ENCODE measurements at places on chromosomes 2 and 18.
A peak's percentile ranks its signal among the peaks of the same experiment; 100 is the strongest.

DNA sequence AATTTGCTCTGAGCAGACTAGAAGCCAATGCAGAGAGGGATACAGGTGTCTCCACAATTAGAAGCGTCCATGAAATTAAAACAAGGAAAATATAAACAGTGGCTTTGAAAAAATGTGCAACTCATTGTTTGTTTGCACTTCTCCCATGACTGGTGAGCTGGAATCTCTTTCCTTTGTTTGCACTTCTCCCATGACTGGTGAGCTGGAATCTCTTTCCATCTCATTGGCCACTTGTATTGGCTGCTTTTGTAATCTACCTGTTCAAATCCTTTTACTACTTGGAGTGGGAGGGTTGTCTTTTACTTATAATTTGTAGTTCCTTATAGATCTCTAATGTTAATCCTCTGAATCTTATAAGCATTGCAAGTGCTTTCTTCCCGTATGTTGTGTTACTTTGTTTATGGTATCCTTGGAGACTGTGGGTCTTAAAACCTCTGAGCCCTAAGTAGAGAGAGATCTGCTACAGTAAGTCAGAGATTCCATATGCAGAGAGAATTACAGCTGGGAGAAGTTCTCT lies 94.1 kb downstream of the RTN4 start:
- DNase-seq = no peak

DNA sequence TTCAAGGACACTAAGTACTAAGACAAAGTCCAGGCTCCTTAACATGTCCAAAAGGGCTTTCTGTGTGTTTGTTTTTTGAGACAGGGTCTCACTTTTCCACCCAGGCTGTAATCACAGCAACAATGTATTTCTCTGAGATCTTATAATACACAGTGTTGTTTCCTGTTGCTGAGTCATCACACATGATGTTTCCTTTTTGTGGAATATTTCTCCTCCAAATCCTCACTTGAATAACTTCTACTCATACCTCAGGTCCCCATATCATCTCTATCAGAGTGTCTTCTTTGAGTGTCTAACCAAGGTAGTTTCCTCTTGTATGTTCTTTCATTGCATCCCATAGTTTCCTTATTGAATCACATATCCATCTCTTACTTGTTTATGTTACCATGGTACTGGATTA lies 632.0 kb upstream of the PIK3C3 start:
- no peak for DNase-seq

GRCh38 chr2:134244086-134244485 lies 9.8 kb upstream of the MGAT5 start:
- no peak for DNase-seq

DNA sequence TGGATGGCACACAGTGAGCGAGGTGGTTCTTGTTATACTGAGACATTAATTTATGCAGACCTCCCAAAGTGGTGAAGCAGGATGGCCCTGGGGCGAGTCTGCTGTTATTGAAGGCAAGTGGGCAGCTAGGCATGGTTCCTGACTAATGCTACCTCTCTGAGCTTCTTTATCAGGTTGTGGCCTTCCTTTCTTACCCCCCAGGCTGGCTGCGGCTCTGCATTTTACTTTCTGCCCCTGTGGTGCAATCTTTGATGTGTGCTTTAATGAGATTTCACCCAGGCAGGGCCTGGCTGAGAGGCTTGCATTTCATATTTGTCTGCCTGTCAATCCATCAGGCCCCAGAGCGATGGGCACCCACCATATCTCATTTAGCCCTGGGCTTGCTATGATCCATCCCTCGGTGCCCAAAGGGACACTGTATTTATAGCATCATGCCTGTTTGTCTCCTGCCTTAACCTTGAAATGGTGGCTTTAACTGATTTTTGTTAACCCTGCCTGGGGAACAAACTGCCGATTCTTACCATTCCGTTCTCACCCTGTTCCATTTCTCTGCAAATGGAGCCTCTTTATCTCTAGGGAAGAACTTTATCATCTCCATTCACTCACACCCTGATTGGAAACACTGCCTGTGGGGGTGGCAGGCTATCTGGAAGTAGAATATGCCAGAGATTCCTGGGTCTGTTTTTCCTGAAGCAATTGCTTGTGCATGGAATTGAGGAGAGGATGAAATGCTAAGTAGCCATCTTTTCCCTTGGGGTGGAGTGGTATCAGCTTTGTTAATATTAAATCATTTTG lies 316.2 kb upstream of the THSD7B start:
- DNase-seq = no peak

- no peak for DNase-seq
Observed at GRCh38 chr2:52934920-52935640, 832.5 kb upstream of the CHAC2 start.

DNA sequence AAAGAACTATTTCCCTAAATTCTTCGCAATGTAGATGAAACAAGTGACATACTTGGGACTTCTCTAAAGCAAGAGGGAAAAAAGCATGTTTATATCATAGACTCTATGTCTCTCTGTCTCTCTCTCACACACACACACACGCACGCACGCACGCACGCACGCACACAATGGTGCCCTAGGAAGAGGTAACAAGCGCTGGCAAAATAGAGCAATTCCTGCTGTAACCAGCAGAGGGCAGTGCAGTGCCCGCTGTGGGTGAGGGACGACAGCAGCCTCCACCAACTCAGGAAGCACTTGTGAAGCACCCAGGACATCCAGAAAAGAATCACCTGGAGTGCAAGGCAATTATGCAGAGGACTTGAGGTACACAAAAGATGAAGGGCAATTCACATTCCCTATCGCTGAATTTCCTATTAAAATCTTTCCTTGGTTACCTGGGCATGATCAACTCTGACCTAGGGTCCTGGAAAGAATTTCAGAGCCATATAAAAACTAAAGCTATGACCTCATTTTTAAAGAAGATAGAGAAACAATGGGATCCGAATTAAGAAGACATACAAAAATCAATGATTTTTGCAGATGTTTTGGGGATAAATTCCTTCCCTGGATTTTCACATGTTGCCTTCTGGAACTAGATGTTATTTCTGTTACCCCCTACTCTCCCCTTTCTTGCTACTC lies 166.4 kb downstream of the PDE11A start:
- DNase-seq = peak; percentile 20

DNA sequence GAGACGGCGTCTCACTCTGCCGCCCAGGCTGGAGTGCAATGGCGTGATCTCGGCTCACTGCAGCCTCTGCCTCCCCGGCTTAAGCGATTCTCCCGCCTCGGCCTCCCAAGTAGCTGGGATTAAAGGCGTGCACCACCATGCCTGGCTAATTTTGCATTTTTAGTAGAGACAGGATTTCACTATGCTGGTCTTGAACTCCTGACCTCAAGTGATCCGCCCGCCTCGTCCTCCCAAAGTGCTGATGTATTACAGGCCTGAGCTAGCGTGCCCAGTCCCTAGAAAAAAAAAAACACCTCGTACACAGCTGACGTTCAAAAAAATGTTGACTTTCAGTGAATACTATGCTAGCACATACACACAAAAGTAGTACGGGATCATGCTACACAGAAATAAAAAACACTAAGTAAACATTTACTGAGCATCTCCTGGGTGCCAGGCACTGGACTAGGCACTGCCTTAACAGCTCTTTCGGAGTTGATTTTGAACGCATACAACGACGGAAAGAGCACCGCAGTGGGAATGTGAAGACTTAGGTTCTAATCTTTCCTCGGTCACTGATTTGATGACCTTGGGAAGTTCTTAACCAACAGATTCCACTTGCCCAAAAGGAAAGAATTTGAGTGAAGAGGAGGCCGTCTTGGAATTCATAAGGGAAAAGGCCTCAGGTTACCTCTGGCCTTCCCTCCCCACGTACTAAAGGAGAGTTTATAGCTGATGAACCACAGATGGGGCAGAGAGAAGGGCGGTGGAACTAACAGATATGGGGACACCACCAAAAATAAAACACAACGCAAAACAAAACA lies 1.1 kb downstream of the DNAJC27 start:
- DNase-seq = no peak

DNA sequence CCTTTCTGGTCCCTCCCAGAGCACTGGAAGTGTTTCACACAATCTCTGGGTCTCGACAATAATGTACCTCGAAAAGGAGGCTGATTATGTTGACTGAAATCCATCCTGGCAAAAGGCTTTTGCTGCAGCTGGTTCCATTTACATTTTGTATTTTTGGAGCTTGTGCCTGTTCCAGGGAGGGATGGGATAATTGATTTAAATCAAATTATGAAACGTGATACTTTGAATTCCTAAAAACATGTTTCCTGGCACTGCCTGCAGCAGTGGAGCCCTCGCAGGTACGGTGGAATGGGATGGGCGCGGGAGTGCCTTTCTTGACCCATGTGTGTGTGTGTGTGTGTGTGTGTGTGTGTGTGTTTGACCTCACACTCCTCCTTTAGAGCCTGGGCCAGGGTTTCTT lies 455.5 kb upstream of the MEIS1 start:
- DNase-seq = no peak

GRCh38 chr2:144470334-144470733 lies 49.6 kb downstream of the ZEB2 start:
- no peak for DNase-seq

GRCh38 chr2:65016789-65017188 lies 27.6 kb downstream of the SLC1A4 start:
- DNase-seq = no peak

DNA sequence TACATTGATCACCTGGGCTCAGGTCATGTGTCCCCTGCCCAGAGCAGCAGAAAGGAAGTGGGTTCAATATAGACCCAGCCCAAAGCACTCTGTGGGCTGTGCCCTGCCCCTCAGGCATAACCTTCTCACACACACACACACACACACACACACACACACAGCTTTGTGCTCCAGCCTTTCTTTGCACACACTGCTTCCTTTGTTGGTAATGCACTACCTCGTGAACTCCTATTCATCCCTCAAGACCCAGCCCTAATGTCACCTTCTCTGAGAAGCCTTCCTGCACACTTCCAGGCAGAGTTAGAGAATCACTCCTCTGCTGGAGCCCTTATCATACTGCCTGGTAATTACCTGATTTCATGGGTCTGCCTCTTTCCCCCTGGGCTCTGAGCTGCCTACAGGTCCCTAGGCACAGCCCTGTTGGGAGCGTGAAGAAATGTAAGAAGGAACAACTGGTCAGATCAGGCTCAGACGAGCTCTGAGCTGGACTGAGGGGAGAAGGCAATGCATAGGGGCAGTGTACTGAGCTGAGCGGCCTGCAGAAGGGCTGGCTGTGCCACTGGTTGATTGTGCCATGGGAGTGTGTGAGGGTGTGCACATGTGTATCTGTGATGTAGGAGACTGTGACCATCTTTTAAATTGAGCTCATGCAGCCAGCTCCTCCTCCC lies 210.3 kb downstream of the GLI2 start:
- DNase-seq = no peak

DNA sequence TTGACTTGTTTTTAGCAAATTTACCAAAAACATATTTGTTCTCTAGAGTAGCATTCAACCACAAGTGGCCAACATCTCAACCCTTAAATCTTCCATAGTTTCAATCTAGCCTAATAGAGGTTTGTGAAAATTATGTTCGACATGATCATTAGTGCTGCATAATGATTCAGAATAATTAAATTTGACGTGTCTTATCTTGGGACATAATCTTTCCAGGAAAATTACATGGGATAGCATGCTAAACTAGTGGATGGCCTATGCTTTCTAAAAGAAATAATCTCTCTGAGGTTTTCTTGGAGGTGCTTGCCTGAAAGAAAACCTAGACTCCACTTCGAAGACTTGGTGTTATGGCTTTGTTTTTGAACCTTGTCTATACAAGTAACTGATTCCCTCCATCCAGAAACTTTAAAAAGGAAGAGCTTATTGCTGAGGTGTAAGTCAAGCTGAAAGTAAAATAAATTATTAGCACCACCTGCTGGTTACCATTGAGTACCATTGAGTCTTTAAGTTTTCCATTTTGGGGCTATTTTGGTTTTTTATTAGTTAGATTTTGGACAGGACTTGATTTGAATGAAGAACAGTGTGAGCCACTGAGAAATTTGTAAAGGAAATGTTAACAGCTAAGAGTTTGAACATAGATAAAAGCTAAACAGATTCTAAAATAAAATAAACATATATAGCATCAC lies 32.7 kb downstream of the COX7A2L start:
- DNase-seq = peak; percentile 28

DNA sequence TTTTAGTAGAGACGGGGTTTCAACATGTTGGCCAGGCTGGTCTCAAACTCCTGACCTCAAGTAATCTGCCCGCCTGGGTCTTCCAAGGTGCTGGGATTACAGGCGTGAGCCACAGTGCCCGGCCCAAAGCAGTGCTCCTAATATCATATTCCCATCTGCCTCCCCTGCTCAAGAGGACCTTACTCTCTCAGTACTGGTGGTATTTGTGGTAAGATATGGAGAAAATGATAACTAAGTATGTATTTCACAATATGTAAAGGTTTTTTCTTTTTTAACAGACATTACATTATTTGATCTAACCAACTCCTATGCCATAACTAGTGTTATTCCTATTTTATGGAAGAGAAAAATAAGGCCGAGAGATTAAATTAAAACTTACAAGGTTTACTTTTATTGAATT lies 201.0 kb downstream of the CAMKMT start:
- no peak for DNase-seq

GRCh38 chr2:190670182-190670946 lies 21.5 kb downstream of the NAB1 start:
- no peak for DNase-seq
